ENCODE measurements at places on chromosomes 11 and 22.

GRCh38 chr11:823441-824291 lies 4.1 kb upstream of the CRACR2B start:
- DNase-seq = no peak

DNA sequence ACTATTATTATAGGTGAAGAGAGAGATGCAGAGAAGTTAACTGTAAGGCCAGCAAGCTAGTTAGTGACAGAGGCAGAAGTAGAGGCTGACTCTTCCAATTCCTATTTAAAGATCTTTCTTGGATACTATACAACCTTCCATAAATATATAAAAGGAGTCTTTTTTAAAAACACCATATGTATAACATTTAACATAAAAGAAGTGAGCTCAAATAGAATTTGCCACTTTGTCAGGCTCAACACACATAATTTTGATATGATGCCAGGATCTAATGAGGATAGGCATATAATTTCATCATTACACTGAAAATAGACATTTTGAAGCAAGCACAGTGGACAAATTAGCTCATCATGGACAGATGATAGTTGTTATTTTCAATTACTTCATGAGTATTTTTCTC lies 64.1 kb upstream of the MPPED2 start:
- DNase-seq = no peak

DNA sequence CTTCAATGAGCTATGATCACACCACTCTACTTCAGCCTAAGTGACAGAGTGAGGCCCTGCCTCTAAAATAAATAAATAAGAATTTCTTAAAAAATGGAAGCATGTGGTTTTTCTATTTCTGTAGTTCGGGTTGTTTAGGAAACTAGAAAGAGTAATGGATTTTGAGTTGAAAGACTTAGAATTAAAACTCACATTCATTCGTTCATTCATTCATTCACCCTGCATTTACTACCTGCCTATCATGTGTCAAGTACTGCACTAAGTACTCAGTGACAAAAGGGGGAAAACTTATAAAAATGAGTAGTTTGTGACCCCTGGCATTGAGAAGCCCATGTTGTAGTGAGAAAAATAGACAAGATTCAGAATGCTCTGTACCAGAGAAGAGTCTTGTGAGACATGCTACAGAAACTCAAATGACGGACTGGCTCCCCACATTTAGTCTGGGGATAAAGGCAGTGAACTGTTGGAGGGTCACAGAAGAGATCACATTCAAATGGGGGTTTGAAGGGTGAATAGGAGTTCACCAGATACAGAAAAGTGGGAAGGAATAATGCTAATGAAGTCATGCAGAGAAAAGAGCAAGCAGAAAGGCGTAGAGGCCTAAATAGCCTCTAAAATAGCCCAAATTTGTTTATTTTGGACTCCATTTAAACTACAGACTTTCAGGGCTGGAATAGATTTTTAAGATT lies 7.0 kb downstream of the CSRP3 start:
- DNase-seq = no peak

GRCh38 chr11:9905960-9906791 lies 242.3 kb downstream of the SWAP70 start:
- no peak for DNase-seq

GRCh38 chr11:10021563-10021962 lies 272.5 kb downstream of the SBF2 start:
- no peak for DNase-seq

GRCh38 chr11:104995001-104995408 lies 26.6 kb upstream of the CASP4 start:
- no peak for DNase-seq

DNA sequence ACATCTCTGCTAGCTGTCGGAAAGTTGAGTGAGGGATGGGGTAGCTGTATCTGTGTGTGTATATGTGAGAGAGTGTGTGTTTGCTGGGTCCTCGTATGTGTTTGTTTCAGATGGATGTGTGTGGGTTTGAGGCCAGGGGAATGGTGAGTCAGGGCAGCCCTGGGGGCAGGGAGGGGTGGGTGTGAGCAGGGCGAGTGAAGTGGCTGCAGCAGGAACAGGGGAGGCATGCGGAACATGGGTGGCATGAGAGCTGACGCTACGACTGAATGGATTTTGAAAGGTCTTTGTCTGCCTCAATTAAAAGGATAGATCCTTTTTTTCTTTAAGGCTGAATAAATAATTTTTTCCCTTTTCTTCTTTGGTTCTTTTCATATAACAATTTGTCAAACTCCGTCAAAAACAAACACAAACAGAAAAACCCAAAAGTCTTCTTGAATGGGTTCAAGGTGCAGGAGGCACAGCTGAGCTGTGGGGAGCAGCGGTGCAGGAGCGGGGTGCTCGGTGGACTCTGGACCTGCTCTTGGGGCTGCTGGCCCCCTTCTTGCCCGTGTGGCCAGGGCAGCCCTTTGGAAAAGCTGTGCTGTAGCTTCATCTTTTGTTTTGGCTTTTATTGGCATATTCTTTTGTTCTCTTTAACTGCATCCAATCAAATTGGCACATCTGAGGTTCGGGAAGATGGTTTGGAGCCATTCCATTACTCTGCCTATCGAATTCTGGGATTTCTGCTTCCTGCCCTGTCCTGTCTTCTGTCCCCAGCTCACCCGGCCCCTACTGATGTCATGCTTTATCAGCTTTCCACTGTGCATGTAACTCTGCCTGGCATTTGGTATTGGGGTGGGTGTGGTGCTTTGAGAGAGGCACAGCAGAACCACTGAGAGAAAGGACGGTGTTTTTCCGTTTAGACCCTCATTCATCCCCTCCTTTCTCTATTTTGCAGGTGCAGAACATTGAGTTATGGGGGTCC lies 80.1 kb downstream of the ADAMTS15 start:
- no peak for DNase-seq

GRCh38 chr11:56849852-56850251 lies 101.4 kb upstream of the OR9G4 start:
- DNase-seq = no peak

GRCh38 chr11:101030692-101031091 lies 98.9 kb downstream of the PGR start:
- DNase-seq = no peak

Data from stimulated activated CD4-positive, alpha-beta T cell treated with anti-CD3 and anti-CD28 coated beads, Interleukin-15, amount 100 ng/mL, for 48 hours (primary cell).